ENCODE measurements at places on chromosomes 11 and 22.

- DNase-seq: no peak
These were observed 293.5 kb downstream of the TBC1D22A start for GRCh38 chr22:47055921-47056320.

DNA sequence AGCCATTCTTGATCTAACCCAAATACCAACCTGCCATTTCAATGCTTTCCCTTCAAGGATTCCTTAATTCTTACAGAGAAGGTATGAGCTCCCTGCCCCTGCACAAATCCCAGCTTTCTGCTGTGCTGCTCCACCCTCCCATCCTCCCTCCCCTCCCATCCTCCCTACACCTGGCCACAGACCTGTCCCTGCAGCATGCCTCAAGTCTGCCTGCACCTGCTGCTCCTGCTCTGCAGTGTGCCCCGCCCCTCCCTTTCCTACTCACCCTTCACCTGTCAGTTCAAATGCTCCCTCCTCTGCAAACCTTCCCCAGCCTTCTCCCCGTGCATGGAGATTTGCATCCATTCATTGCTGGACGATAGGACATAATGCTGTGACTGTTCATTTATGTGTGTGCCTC, 139.9 kb upstream of the NARS2 start:
- DNase-seq: no peak

GRCh38 chr22:39283322-39284141, 35.9 kb downstream of the RPL3 start:
- no peak for DNase-seq

DNA sequence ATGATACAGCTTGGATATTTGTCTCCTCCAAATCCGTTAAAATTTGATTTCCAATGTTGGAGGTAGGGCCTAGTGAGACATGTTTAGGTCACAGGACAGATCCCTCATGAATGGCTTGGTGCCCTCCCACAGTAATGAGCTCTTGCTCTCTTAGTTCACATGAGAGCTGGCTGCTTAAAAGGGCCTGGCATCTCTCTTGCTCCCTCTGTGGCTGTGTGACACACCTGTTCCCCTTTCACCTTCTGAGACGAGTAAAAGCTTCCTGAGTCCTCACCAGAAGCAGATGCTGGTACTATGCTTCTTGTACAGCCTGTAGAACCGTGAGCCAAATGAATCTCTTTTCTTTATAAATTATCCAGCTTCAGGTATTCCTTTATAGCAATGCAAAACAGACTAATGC, 3.5 kb downstream of the VPS37C start:
- no peak for DNase-seq

- DNase-seq: no peak
These were observed 56.3 kb downstream of the ARHGAP20 start for GRCh38 chr11:110655967-110656366.

DNA sequence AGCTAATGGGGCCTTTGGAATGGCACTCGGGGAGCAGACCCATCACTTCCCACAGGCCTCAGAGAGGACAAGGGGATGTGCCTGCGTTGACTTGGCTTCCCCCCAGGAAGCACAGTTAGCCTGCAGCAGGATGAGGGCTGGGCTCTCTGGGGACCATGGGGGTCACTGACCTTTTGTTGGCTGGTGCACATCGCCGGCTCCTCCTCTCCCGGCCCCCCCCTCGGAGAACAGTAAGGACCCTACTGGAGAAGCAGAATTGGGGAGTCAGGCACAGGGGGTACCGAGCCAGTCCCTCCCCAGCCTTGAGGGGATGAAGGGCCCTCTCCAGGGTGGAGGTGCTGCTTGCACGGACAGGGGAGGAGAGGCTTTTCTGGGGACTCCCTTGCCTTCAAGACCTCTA, 32.8 kb downstream of the NRXN2 start:
- no peak for DNase-seq

- no peak for DNase-seq
These were observed 8.4 kb upstream of the OR52H1 start for GRCh38 chr11:5556596-5557188.

GRCh38 chr11:77278595-77279506, 22.6 kb downstream of the GDPD4 start:
- DNase-seq: no peak

- no peak for DNase-seq
These were observed 67.9 kb downstream of the ZC3H12C start for GRCh38 chr11:110161061-110161460.

- no peak for DNase-seq
These were observed 23.6 kb upstream of the CHORDC1 start for GRCh38 chr11:90246468-90246867.

DNA sequence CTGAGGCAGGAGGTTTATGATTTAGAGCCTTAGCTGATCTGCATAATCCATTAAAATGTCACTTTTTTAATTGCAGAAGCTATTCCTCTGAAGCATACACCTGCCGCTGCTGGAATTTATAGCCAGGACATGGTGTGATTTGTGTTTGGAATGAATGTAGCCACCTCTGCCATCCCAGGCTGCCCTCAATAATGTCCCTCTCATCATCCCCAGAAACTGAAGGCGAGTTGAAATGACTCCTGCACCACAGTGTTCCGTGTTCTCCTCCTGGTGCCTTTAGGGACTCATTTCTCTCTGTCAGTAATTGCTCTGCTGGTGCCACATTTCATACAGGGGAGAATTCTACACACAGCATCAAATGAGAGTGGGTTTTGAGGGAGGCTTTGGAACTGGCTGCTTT, 191.0 kb downstream of the C11orf91 start:
- DNase-seq: no peak

DNA sequence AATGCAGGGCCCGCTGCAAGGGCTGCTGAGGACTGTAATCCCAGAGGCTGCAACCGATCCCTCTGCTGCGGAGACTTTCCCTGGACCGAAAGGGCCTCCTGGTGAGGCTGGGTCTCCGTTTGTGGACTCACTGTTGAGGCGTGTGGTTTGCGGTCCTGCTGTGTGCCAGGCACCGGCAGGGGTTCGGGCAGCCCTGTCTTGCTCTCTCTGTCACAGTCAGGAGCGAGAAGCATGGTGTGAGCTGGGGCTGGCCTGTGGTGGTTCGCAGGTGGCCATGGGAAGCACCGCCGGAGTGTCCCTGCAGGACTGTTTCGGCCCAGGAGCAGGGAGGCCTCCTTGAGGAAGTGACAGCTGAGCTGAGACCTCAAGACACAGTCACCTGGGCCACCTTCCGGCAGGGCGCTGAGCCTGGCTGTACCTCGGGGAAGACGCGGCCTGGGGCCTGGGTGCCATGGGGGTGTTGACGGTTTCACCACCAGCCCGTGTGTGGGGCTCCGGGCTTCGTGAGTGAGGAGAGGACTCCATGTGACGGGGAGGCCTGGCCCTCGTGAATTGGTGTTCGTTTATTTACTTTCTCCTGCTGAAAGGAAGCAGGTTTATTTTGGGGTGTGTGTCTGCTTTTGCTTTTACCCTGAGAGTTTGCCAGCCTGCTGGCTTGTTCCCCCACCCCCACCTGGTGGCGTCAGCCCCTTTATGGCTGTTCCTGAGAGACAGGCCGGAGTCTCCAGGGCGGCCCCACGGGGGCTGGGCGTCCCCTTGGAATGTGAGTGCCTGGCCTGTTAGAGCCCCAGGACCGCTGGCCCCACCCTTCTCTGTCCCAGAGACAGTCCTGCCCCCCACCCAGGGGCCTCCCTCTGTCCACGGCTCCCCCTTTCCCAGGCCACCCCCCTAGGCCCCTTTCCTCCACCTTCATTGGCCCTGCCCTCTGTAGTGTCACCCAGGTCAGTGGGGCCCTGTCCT, 122.5 kb downstream of the KCNQ1OT1 start:
- no peak for DNase-seq

DNA sequence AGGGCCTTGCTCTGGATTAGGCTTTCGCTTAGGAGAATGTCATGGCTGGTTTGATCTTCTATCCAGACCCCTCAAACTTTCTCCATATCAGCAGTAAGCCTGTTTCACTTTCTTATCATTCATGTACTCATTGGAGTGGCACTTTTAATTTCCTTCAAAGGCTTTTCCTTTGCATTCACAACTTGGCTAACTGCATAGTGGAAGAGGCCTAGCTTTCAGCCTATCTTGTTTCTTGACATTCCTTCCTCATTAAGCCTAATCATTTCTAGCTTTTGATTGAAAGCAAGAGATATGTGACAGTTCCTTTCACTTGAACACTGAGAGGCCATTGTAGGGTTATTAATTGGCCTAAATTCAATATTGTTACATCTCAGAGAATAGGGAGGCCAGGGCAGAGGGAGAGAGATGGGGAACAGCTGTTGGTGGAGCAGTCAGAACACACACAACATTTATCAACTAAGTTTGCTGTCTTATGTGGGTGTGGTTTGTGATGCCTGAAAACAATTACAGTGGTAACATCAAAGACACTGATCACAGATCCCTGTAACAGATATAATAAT, 37.7 kb upstream of the APOBEC3A start:
- DNase-seq: no peak

DNA sequence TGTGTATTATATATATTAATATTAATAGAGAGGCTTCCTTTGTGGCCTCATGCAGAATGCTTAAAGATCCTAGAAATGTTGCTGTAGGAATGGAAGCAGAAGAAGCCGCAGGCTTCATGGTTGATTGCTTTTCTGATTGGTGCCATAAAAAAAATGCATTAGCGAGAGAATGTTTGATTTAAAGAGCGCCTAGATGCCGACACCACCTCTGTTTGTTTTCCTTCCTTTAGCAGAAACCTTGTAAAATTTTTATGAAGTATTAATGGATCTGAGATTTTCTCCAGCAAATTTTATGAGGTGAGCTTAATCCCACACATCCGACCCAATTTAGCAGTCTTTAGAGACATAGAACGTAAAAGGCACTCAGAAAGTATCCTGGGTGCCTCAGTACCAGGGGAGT, 587.5 kb downstream of the NTM start:
- DNase-seq: no peak

DNA sequence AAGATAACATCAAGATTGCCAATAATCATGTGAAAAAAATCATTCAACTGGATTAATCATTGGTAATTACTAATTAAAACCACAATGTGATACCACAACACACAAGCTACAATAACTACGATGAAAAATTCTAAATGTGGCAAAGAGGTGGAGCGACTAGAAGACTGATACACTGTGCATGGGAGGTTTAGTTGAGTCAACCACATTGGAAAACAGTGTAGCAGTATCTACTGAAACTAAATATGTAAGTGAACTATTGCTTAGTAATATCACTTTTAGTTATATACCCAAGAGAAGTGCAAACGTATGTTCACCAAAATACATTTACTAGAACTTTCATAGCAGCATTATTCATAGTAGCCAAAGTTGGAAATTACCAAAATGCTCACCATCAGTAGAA, 359.9 kb downstream of the ETS1 start:
- no peak for DNase-seq

GRCh38 chr11:134701564-134702165, 289.6 kb upstream of the B3GAT1 start:
- no peak for DNase-seq

- no peak for DNase-seq
These were observed 393.1 kb downstream of the CADM1 start for GRCh38 chr11:115111066-115111465.

DNA sequence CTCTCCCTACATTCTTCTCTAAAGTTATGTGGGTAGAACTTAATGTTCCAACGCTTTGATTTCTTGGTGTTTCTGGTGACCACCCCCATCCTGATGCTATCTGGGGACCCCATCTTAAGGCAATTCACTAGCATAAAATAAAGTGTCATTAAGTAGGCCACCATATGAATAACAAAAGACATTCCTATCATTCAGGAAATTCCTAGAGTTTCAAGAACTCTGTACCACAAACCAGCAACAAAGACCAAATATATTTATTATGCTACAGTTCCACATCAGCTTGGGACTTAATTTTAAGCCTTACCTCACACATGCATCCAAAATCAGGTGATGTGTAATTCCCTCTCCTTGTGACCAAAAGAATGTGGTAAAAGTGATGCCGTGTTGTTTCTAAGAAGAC, 254.6 kb upstream of the LRRC4C start:
- no peak for DNase-seq

All from thoracic aorta (tissue), 2 donors.